ENCODE measurements at places on chromosomes 2 and 18.

DNA sequence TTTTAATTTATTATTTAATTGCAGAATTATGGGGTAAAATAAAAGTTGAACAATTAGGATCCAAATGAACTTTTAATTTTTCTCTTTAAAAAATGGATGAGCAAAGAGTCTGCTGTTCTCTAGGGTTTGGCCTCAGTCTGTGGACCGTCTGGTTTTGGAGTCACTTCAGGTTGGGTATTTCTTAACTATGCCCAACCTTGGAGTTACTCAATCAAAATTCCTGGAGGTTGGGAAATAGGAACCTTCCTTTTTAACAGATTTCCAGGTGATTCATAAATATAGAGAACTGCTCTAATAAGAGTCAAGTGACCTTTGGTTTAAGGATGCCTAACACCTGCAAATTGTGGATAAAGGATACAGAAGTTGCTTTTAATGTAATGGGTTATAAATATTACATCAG, 241.5 kb upstream of the GCFC2 start:
- DNase-seq = no peak

- no peak for DNase-seq
Measured at GRCh38 chr2:240160291-240161086, 20.0 kb upstream of the OTOS start.

DNA sequence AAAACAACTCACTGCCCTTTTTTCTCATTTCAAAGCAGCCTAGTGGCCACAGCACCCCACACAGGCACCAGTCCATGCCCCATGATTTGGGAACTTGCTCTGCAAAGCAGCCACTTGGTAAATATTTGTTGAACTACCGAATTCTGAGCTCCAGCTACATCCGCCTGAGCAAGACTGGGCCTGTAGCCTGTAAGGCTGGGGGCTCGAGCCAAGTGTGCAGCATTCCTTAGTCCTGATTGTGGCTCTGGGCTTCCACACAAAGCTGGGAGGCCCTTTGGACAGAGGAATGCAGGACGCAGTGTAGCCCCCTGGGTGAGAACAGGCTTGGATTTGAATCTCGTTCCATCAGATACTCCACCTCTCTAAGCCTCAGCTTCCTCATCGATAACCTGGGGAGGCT, 88.4 kb downstream of the ACTR2 start:
- no peak for DNase-seq

DNA sequence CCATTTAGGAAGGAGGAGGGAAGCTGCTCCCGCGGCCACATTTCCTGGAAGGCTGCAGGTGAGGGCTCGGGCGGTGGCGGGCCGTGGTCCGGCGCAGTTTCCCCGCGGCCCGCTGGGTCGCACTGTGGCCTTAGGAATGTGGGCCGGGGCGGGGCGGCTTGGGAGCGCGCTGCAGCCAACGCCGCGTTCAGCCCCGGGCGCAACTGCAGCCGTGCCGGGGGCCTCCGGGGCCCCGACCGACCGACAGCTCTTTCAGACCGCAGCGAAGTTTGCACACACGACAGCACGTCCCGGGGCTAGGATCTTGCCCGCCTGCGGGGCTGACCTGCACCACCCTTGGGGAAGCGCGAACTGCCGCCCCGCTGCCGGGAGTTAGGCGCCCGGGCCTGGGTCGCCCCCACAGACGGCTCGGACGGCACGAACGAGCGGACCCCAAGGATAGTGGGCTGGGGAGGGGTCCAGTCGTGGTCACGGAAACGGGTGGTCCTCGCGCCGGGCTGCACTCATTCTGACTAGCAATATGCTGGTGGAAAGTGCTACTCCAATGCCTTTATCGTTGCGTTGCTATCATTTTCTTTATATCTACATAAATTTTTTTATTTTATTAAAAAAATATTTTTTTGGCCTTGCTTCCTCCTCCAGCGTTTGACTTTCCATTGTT, 69.9 kb upstream of the DLX2 start:
- DNase-seq = peak; percentile 74

- no peak for DNase-seq
Measured at GRCh38 chr2:172282944-172283343, 144.4 kb upstream of the ITGA6 start.

DNA sequence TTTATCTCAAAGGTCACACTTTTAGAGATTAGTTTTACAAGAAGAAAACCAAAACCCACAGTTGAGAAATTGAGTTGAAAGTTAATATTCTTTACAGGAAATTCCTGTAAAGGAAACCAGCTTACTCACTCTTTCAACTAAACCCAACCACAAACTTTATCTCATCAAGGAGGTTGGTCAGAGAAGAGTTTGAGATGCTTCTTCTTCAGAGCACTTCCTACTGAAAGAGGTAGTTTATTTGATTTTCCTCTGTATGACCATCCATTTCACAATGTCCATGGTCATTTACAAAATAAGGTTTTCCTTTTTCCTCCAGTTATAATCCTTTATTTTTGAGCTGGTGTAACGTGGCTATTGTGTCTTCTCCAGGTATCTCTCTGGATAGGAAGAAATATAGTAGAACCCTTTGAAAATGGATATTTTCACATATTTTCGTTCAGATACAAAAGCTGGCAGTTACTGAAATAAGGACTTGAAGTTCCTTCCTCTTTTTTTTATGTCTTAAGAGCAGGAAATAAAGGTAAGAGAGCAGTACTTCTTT, 4.5 kb upstream of the IL18RAP start:
- DNase-seq = no peak

GRCh38 chr18:25459814-25460213, 107.8 kb upstream of the ZNF521 start:
- no peak for DNase-seq

GRCh38 chr18:22163416-22164161, 5.8 kb upstream of the GATA6 start:
- DNase-seq = no peak

GRCh38 chr18:58209326-58209725, 165.3 kb downstream of the NEDD4L start:
- no peak for DNase-seq

DNA sequence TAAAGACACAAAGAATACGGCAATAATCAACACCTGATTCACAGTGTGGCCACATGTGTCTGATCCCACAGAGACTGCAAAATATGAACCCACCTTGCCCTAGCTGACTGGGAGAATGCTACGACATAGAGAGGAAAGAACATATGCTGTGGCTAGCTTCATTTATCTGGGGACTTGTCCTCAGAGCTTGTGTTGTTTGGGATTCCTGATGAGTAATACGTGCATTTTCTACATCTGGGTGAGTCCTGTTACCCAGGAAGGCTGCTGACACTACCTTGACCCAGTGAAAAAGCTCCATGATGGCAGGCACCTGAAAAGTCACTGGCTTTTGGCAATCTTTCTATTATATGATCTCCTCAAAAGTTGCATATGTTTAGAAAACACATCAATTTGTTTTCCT, 427.7 kb upstream of the LYPD1 start:
- no peak for DNase-seq

DNA sequence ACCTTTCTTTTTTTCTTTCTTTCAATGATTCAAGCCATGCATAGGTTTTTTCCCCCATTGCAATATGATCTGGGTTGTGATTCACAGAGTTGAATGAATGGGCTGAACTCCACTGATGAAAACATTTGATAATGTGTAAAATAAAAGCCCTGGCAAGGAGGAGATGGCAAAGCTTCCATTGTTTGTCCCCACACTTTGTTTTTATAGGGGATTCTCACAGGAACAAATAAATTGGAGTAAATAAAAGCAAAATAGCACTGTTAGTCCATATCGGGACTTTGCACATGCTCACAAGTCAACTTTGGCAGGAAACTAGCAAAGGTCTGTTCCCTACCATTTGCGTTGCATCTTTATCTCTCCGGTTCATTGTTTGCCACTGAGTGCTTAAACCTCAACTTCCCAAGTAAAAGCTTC, 55.7 kb downstream of the MEIS1 start:
- DNase-seq = no peak

DNA sequence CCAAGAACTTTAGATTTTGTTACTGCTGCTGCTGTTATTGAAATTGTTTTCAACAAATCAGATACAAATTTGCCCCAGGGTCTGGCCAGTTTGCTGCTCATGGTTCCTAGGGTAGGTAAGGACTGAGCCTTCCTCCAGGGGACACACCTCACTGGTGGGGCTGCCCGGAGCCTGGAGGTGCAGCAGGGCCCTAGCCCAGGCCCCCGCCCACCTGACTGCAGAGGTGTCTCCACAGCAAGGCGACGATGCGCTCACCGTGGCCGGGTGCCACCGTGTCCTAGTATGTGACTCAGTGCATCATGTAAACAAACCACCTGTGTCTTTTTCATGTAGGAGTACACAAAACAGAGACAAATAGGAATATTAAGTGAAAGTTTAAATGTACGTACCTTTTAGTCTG, 153.5 kb upstream of the TPO start:
- DNase-seq = no peak

DNA sequence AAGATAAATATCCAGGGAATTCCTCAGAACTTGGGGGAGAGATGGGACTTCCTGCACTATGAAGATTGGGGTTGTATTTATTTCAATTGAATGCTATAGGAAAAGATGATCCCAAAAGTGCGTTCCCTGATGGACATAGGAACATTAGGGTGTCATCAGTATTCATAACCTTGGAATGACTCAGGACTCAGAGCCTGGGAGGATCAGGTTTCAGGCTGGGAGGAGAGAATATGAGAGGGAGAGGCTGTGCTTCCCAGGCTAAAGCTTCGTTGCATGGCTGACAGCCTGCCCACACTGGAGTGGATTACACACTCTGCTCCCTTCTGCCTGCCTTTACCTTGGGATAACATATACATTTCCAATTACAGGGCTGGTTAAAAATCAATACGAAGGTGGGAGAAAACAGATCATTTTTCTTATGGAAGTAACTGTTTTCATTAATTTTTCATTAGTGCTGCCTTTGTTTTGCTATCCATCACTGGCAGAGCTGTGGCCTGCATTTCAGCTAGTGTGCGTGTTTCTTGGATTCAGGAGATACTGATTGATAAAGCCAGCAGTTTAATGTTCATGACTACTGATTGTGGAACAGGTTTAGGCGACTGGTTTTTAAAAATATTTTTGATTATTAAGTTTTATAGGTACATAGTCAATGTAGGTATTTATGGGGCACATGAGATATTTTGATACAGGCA, 118.7 kb downstream of the KCTD1 start:
- DNase-seq = no peak

GRCh38 chr2:134946073-134946472, 27.5 kb downstream of the CCNT2 start:
- DNase-seq = no peak

DNA sequence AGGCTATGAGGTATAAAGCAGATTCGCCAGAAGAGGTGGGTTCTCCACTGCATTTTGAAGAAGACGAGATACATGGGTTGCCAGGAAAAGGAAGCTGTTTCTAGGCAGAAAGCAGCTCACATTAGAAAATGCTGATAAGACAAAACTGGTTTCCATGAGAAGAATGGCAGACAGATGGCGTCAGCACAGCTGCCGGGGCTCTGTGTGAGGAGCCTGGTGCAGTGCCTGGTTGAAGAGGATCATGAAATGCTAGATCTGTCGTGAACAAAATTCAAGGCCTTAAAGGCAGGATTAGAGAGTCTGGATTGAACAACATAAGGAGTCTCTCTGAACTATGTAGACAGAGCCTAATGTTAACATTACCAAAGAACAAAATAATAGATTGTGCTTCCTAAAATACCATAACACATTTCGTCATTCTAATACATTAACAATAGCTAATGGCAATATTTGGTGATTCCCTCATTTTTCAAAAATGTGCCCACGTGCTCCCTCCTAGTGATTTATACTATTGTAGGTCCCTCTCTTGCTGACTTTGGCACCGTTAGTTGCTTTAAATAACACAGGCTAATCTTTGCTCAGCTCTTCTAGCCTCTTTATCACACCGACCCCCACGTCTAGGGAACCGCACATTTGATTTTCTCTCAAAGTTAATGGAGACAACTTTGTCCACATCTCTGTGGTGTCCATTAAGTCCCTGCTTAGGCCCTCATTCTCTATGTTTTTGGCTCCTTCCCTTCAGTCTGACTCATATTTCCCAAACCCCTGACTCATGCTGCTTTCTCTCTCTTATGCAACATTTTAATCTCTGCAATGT, 38.2 kb downstream of the EFEMP1 start:
- DNase-seq = no peak

GRCh38 chr2:45833968-45834344, 182.5 kb downstream of the PRKCE start:
- no peak for DNase-seq

DNA sequence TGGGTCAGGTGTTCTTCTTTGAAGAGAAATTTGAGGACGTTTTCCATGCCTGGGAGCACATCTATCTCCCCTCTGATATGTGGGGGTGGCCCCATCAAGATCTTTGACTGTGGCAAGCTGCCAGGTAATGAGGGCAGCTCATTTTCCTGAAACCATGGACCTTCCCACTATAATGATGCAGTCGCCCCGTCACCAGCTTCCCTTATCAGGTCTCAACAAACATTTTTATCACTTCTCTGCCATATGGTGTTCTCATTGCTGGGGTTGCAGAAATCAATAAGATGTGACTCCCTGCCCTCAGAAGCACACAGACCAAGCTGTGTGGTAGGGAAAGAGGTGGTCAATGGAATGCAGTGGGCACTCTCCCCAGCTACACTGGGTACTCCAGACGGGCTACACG, 48.4 kb upstream of the B3GNT7 start:
- no peak for DNase-seq

DNA sequence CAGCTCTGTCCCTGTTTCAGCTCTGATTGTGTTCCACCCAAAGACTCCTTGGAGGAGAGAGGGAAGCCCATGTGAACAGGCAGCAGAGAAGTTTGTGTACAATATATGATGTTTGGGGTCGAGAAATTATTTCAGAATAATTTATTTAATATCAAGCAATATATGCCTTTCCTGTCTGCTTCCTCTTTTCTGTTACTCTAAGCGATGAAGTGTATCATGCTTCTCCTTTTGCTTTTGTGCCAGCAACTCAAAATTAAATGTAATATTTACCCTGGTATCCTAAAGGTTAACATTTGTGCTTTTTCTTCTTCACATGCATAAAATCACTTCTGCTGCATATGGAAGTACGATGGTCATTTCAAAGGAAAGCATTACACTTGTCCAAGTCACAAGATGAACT, 2.4 kb upstream of the NTSR2 start:
- DNase-seq = no peak

DNA sequence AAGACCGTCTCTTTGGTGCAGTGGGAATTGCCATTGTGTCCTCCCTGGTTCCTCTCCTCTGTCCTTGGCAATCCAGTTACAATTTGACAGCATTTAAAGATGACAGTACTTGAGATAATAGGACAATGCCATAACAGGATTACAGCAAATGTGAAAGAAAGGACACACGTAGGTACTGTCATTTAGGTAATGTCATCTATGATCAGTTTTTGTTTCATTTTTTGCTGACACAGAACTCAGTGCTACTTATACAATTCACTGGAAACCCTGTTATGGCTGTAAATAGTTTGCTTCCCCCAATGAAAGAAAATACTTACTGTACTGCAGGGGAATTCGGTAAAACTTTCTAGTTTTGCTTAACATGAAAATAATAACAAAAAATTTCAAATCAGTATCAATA, 65.2 kb downstream of the BCL11A start:
- no peak for DNase-seq

DNA sequence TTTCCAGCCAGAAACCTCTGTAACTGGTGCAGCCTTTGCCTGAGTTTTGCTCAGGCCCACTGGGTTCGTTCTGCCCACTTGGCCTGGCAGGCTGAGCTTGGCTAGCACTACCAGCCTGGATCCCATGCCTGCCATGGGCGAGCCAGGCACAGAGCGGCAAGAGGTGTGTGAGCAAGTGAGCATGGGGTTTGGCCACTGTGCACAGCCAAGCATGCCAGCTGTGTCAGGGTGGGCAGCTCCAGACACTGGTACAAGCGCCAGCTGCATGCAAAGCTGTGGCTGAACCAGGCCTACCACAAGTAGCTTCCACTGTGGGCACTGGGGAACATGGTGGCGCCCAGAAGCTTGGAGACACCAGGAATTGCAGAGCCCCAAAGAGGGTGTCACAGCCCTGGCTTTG, 56.3 kb upstream of the LDAH start:
- no peak for DNase-seq

Measured in stimulated activated CD4-positive, alpha-beta T cell treated with anti-CD3 and anti-CD28 coated beads, Interleukin-2, amount 100 ng/mL, for 24 hours (primary cell).